ENCODE measurements at places on chromosomes 7 and 10.

DNA sequence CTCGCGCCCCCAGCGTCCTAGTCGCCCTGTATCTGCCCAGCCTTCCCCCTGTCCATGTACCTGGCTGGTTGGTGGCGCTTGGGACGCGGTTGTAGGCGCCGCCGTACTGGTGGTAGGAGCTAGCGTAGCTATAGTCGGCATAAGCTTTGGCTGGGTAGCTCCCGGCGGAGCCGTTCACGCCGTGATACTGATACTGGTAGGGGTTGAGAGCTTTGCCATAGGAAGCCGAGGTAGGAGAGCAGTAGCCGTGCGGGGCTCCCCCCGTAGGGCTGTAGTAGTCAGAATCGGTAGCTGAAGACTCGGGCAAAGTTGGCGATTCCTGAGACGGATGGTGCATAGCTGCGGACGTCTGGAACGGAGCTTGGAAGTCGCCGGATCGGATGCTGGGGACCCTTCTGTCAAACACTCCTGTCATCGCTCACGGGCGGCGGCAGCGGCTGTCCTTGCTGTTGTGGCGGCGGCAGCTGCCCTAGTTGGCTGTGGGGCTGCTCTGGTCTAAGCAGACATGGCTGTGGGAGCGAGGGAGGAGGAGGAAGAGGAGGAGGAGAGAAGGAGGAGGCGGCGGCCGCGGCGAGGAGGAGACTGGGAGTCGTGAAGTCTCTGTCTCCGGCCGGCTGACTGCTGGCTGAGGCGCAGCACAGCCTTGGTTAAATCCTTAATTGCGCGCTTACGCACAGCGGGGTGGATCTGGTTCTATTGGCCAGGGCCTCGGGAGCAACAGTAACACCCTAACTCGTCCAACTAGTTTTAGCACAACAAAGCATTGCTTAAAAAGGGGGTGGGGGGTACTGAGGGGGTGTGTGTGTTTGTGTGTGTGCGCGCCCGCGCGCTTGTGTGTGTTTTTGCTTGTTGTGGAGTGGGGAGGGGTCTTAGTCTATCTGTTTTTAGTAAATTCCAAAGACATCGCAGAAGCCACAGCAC is at the start of gene DLX5:
Gene DLX5, minus strand, starts transcription at position 623 of the 921 bp plus-strand sequence. Its CDS starts 208 bp downstream, at position 415.
- DNase-seq: no peak

GRCh38 chr10:131748831-131749766 is 151.7 kb upstream of the PPP2R2D start:
- no peak for DNase-seq

GRCh38 chr7:68485253-68485917 is 1112.9 kb upstream of the AUTS2 start:
- DNase-seq: no peak

- no peak for DNase-seq
Measured at GRCh38 chr7:3043544-3044371, at the start of gene CARD11. TSS of gene CARD11 (minus strand) at chr7:3043867. CDS start at chr7:2958506, 85,361 bp downstream.

GRCh38 chr7:85714951-85715350 is 528.1 kb upstream of the SEMA3D start:
- DNase-seq: no peak

DNA sequence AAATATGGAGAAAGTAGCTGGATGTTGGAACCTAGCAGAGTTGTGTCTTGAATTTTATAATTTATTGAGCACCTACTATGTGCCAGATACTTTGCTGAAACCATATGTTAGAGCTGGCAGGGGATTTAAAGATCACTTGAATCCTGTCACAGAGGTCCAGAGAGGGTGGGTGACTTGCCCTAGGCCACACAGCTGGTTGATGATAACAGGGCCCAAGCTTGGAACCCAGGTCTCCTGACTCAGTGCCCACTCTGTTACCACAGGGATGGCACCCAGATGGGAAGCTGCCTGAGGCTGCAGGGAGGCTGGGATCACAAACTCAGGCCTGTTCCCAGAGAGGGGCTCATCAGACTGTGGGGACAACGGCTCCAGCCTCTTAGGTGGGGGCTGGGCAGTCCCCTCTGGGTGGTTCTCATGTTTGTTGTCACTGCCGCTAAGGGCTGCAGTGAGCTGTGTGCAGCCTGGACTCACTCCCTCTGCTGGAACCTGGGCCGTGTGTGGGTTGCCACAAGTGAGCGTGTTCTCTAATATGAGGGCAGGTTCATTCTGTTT is 18.6 kb downstream of the GOLGA7B start:
- no peak for DNase-seq

- no peak for DNase-seq
Measured at GRCh38 chr10:96321822-96322221, 17.6 kb downstream of the DNTT start.

GRCh38 chr10:113313048-113313602 is 239.7 kb upstream of the HABP2 start:
- no peak for DNase-seq

GRCh38 chr7:46145412-46145811 is 224.3 kb upstream of the IGFBP3 start:
- DNase-seq: no peak

DNA sequence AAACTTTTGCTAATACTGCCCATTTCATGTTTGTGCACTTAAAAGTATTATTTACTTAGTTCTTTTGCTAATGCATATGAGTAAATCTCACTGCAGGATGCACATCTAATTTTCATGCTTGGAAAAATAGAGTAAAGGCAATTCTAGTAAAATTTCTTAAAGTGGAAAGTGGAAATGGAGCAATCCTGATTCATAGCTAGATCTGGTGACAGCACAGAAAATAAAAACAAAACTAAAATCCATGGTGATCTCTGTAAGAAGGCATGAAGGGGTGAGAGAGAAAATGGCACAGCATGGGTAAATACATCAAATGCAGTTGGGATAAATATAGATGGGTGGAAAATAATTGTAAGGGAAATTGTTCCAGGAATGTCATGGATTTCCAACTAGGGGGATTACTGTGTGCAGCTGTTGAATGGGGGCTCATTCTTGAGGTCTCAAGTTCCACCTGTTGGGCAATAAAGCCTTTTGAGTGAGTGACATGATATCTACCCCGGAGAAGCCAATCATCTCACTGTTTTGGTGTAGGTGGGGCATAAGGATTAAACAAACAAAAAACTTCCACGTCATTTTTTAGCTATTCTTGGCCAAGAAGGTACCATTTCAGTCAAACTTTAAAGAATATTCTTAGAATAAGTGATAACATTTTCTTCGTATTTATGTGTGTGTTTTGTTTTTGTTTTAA is 1.7 kb upstream of the MCU start:
- no peak for DNase-seq

DNA sequence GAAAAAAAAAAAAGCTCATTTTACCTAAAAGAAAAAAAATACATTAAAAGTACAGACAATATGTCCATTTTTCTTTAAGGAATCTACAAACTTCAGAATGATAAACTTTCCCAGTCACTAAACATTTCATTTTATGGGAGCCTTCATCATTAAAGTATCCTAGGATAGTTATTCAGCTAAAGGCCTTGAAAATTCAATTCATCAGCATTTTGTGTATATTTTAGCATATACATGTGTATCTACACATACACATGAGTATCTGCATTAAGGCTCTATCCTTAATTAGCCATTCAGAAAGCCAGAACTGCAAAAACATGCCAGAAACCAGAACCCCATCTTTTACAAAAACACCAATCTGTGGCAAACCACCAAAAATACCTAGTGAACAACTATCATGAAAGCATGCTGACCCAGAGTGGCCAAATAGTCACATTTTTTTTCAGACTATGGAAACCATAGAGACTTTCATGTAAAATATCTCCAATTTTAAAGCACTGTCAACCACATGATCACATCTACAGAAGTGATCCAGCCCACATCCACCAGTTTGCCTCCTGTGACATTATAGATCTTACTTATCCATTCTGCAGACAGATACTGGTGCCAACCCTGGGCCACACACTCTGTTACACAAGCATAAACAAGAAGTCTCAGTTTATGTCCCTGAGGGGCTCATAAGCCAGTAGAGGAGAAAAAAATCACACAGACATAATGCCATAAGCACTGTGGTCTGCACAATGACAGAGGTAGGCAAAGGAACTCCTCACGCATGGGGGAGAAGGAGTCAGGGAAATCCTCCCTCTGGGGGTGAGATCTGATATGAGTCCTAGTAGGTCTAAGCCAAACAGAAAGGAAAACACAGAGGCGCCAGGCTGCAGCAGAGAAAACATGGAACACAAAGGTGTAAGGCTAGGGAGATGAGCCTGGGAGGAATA is 79.2 kb downstream of the SRPK2 start:
- no peak for DNase-seq

GRCh38 chr7:32937344-32938174 is 19.7 kb upstream of the FKBP9 start:
- no peak for DNase-seq

DNA sequence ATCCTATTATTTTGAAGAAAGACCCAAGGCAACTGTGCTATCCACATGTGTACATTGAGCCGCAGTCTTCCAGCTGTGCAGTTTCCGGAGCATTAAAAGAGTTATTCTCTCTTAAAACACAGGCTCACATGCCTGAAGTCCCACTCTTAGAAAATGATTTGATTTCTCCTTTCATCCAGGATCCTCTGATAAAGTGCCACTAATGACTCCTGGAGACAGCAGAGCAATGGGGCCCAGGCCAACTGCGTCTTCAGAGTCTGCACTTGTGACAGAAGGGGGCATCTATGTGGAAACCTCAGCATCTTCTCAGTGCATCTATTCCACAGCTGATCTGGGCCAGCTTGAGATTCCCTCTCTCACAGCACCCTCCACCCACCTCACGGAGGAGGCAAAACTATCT is 482.1 kb upstream of the AKR1E2 start:
- DNase-seq: no peak

GRCh38 chr10:55500931-55501559 is 700.0 kb upstream of the PCDH15 start:
- DNase-seq: no peak

DNA sequence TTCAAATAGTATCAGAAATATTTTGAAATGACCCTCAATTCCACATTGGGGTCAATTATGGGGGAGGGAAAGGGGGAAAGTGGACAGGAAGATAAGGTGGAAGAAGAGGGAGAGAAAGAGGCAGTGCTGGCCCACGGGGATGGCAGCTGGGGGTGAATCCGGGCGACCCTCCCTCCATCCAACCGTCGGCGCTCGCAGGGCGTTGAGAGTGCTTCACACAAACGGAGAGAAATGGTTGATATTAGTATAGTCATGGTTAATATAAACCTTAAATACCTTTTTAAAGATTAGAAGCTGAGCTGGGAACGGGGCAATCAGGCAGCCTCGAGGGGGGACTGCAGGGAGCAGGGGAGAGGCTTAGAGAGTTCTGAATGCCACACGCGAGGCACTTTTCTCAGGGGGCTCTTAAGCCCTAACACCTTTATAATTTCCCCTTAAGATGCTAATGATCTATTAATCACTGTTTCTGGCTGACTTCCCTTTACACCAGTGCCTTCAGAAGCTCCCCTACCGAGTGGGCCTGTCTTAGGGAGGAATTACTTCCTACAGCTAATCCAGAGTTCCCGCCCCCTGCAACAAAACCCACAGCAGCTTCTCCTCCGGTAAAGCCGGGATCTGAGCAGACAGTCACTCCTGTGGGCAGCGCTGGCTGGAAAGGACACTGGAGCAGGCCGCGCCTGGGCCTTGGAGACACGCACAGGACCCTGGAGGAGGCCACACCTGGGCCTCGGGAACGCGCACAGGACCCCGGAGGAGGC is 39.5 kb downstream of the PRKAG2 start:
- DNase-seq: no peak

DNA sequence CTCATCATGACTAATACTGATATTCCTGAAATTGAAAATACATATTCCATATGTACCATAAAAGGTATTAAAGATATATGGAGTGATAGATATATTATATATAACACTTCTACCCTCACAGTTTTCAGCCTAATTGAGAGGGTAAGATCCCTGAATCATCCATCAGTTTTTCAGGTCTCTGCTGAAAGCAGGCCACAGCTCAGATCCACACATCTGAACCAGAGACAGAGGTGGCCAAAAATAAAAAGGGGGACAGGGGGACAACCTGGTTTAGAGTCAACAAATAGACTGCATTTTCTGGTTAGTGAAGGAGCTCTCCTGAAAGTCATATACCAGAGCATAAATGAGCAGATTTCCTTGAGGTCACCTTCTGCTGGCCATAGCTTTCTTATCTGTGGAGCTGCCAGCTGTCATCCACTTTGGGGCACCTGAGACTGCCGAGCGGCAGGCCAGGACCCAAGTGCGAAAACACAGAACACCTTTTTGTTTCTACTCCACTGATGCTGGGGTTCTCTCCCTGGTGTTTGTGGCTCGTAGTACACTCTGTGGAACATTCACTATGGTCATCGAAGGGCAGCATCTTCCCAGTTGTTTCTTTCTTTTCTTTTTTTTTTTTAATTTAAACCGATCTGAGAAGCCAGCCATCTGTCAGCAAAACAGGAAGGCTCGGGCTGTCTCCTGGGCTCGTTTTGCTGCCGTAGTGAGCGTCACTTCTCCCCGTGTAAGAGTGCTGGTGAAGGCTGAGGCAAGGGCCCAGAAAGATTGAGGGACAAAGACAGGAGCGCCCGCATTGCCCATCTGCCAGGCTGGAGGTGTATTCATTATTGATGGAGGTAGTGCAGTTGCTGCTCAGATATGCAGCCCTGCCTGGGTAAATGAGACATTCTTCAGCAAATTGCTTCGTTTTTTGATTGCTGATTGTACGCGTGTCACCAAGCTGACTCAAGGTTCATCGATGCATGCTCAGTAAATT is 13.5 kb downstream of the IKZF1 start:
- DNase-seq: no peak

DNA sequence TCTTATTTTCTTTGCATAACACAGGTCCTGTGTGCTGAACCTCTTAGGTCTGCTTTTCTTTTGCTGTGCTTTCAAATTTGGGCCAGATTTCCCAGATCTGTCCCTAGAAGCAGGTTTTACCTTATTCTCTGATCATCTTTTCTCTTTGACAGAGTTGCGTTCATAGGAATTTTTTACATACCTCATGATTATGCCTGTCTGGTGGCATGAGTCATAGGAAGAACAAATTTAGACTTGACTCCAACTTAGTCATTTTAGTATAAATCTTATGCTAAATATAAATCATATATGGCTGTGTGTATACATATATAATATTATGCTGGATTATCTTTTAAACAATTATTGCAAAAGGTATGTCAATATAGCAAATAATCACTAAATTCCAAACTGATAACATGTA is 1038.9 kb downstream of the GRM8 start:
- DNase-seq: no peak

GRCh38 chr10:133156674-133157579 is 3.1 kb upstream of the KNDC1 start:
- DNase-seq: no peak

DNA sequence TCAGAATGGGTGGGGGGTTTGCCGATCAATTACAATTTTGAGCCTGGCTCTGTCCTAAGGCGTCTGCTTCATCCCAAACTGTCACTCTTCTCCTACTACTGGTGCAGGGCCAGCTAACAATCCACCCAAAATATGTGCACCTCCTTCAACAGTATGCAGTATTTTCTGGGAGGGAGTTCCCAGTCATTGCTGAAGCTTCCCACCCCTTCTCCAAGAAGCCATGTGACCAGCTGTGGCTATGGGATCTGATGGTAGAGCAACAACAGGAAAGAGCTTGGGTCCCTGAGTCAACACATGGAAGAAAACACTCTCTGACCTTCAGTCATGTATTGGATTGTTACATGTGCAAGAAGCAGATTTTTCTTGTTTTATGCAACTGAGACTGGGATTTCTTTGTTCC is 185.7 kb upstream of the GHITM start:
- no peak for DNase-seq

Measured in stimulated activated CD4-positive, alpha-beta T cell treated with anti-CD3 and anti-CD28 coated beads, TNF-alpha, amount 100 ng/mL, for 48 hours (primary cell).